ENCODE measurements at places on chromosomes 16 and 17.

DNA sequence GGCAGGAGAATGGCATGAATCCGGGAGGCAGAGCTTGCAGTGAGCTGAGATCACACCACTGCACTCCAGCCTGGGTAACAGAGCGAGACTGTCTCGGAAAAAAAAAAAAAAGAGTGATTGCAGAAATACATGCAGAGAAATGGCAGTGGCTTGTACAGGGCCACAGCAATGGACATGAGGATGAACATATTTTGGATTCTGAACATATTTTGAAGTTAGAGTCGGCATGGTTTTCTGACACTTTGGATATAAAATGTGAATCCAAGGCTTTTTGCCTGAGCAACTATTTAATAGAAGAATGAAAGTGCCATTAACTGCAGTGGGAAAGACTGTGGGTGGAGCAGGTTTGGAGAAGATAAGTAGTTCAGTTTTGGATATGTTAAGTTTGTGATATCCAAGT lies 35.8 kb downstream of the CPD start:
- DNase-seq, result no peak

GRCh38 chr16:63578791-63579190 lies 1542.6 kb upstream of the CDH8 start:
- DNase-seq, result no peak

DNA sequence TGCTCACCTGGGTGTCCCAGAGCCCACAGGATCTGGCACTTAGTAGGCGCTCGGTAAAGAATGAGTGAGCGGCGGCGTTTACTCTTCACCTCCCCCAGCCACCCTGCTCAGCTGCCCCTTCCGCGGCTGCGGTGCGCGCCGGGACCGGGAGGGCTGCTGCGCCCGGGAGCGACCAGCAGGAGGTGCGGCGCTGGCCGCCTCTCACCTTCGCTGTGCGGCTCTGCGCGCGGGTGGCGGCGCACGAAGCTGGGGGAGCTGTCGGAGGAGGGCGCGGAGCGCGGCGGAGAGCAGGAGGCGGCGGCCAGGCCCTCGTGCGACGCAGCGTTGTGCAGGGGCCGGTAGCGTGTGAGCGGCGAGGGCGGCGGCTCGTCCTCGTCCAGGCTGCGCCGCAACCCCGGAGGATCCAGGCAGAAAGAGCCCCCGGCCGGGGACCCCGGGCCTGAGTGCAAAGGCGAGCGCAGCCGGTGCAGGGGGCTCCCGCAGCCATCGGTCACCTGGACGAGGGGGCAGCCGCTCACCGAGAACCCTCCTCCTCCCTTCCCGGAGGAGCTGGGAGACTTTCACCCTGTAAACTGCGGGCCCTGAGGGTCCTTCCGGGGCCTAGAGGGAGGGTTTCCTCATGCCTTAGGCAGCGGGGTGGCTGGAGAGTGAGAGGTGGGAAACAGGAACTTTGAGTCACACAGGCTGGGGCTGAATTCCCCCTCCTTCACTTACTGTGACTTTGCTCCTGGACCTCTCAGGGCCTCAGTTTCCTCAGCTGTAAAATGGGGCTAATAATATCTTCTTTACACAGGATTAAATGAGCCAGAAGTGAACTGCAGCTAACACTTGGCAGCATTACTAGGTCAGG lies 12.5 kb downstream of the SAMD14 start:
- peak; percentile 71 for DNase-seq

- no peak for DNase-seq
These were observed 13.9 kb downstream of the ATP2A1 start for GRCh38 chr16:28891964-28892890.

DNA sequence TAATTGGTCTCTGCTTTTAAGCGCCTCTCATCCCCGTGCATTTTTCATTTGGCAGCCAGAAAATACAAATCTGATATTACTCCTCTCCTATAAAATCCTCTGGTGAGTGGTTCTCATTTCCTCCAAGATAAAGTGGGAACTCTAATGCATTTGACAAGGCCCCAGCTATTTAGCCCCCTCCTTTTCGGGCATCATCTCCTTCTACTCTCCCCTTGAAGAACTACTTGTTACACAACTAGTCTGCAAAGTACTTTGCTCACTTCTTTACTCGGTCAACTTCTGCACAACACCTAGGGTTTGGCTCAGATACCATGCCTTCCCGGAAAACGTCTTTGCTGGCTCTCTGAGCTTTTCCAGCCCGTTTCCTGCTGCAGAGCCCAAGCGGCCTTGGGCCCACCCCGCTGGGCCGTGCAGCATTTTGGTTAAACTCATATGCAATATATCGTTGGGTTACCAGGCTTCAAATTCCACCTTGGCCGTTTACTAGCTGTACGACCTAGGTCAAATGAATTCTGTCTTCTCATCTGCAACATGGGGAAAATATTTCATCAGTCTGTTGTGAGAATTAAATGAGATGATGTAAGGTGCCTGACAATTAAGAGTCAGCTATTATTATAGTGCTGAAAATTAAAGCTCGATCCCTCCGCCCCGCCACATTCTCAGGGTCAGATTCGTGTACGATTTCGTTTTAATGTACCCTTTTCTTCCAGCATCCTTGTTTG lies 883 bp upstream of the TAF15 start:
- peak; percentile 36 for DNase-seq

GRCh38 chr16:69340095-69340644 lies 598 bp downstream of the NIP7 start:
- DNase-seq, result peak; percentile 41

- peak; percentile 95 for DNase-seq
These were observed 31.3 kb downstream of the MYO18A start for GRCh38 chr17:29148790-29149430.

DNA sequence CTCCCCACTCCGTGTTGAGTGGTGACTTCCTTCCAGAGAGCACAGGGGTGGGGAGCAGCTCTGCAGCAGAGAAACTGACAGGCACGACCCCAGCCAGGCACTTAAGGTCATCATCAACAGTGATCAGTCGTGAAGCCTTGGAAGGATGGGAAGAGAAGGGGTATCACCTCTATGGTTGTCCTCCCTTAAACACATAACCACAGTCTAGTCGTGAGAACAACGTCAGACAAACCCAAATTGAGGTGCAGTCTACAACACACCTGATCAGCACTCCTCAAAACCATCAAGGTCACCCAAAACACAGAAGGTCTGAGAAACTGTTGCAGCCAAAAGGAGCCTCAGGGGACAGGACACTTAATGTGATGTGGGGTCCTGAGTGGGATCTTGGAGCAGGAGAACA lies 68.3 kb downstream of the MPRIP start:
- DNase-seq, result no peak

DNA sequence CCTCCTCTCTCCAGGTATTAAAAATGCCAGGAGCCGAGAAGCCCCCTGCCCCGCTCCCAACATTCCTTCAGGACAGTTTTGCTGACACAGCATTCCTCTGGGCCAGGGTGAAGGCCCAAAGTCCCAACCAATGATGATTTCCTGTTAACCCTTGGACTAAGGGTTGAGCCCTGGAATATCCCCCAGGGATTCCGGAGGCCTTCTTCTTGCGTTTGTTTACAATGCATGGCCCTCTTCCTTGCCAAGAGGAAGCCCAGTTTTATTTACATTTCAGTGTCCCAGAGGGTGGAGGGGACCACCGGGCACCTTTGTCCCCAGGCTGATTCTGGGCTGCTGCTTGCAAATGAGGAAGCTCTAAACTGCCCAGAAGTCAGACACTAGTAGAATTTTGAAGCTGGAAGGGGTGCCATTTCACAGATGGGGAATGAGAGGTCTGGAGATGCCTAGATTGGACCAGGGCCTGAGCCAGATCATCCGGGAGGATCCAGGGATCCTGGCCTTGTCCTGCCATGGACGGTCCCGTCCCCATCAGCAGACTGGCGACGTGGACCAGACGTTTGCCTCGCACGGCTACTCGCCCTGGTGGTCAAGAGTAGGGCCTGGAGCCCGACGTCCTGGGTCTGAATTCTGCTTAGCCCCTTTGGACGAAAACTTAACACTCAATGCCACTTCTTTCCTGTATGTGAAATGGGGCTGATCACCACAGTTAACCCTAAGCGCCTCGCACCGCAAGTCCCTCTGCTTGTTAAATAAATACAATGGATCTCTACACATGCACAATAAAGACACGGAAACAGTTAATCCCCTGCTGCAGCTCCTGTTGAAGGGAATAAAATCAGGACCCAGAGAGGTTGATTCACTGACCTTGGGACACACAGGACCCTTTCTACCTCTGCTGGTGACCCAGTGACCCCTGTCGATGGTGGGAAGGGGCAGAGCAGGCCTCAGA lies 55.6 kb upstream of the CIBAR2 start:
- DNase-seq, result no peak

DNA sequence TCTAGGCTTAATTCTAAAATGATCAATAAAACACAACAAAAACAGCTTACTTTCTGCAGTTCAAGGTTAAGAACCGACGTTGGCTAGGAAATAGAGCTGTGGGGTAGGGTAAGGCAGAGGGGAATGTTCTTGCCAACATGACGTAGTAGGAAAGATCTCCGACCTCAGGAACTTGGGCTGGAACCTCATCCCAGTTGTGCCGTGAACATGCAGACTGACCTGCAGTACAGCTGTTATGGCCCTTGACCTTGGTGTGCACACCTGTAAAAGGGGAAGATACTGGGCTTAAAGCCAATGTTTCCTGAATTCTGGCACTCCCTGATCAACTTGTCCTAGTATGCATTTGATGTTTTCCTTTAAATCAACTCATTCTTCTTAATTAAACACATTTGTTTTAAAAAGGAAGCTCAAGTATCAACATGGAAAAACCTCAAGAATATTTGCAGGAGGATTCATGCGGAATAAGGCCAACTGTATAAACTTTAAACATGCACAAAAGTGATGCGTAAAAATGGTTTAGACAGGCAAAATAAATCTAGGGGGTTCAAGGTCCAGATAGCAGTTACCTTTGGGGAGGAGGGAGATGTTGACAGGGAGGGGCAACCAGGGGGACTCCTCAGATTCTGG lies 14.2 kb upstream of the SLC6A2 start:
- DNase-seq, result no peak

DNA sequence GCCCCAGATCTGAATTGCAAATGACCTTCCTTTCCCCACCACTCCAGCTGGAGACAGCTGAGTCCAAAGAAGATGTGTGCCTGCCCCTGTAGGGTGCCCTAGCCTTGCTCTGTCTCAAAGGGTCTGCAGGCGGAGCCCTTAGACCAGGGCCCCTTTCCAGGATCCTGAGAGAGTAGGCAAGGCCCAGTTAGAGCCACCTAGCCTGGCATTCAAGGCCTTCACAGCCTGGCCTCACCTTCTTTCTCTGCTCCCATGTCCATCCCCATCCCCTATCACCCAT lies 66.6 kb upstream of the LHX1 start:
- no peak for DNase-seq

DNA sequence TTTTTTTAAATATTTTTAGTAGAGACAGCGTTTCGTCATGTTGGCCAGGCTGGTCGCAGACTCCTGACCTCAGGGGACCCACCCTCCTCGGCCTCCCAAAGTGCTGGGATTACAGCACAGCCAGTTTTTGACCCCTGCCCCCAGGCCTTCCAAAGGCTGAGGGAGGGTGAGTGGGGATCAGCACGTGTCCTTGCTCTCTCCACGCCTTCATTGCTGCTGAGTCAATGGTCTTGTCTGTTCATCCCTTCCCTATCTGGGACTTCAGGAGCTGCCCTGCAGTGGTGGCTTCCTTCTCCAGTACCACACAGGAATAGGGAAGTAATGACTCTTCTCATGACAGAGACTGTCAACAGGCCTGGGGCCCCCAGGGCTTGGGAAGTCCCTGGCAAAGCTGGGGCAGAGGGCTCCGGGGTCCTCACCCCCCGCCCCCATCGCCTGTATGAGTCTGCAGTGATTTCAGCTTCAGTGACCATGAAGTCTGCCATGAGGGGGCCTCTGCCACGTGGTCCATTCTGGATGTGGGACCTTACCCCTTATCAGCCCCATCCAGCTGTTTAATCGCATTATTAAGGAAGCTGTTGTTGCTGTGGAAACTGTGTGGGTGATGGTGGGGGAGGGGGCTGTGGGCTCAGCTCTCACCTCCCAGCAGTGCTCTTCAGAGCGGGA lies 6.1 kb downstream of the ABCC3 start:
- DNase-seq, result peak; percentile 58

Measured in ELR (cell line).